ENCODE measurements at places on chromosomes 3 and 15.

GRCh38 chr15:52207191-52207590 lies 16.0 kb upstream of the GNB5 start:
- no peak for DNase-seq

GRCh38 chr3:147119989-147120388 lies 286.4 kb downstream of the ZIC4 start:
- no peak for DNase-seq

DNA sequence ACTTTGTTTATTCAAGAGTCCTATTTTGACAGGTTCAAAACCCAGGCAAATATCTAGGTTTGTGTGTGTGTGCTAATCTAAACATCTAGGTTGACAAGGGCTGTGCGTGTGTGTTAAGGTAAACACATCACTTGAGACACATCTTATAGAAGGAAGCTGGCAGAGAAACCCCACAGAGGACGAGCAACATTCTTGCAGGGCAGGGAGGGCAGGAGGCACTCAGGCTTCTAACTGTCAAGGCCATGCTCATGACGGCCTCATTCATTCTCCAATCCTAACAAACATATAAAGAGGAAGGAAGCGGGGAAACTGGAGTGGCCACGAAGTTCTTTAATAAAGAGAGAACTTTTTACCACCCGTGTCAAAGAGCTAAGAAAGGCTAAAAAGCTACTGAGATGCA lies 43.4 kb downstream of the SLCO2A1 start:
- DNase-seq: no peak

DNA sequence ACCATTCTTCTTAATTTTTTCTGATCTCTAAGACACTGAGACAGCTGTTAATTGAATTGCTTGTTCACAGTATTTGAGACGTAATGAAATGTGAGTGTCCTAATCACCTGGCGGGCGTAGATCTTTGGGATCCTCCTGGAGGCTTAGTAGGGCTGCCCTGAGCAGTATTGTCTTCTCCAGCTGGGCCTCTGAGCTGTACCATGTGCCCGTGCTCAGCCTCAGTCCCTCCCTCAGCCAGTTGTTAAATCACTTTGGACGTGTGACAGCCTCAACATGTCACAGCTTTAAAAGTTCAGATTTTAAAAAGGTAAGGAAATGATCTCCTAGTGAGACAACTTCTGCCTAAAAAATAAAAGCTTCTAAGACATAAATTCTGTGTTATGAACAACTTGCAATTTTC lies 35.5 kb downstream of the IGF1R start:
- DNase-seq: no peak

DNA sequence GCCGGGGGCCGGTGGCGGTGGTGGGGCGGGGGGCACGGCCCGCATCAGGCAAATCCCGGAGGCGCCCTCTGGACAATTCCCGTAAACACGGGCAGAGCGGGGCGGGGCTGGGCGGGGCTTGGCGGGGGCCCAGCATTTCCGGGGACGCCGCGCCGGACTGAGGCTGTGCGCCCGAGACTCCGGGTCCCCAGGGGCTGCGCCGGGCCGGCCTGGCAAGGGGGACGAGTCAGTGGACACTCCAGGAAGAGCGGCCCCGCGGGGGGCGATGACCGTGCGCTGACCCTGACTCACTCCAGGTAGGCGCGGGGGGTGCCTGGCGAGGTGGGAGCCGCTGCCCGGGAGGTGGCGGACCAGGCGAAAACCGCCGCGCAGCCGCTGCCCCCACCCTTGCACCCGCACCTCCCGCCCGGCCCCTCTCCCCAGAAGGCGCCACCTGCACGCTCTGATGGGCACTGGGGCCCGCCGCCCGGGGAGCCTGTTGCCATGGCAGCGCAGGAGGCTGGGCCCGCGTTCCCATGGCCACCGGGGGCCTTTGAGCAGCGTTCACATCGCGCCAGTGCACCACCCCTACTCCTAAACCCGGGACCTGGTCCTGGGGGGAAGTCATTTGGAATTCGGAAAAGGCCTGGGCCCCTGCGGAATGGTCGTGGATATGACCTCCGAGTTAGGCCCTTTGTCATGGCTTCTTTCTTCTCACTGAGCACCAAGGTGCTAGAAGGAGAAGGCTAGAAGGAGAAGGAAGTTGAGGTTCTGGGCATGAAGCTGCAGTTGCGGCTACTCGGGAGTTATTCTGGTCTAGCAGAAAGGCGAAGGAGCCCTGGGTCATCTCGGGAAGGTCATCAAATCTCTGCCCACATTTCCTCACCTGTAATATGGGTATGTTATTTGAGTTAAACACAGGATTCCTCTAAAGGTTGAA lies 16.1 kb upstream of the SEMA4B start:
- DNase-seq: peak; percentile 32

GRCh38 chr3:2653706-2654105 lies 456.5 kb downstream of the IL5RA start:
- no peak for DNase-seq

DNA sequence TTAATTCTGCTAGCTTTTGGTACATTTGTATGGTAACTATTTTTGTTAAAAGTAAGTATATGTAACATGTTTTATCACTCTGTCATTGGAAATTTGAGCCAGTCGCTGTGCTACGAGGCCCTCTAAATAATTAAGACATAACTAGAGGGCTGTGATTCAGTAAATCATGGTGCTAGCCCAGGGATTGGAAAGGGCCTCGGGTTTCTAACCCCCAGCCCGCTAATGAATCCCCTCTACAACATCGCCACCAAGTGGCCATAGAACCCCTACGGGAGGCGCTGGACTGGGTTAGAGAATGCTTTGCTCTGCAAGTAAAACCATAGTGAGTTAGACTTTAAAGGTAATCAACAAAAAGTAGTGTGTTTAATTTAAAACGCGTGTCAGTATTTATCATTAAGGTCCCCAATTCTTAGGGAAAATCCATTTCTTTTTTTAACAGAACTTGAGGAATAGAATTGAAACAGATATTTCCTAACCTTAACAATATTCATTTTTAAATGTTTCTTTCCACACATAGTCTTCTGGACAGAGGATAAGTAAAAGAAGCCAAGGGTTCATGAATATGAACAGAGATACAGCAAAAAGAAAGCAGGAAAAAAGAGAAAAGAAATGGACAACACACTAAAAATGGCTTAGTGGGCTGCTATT lies 744.7 kb downstream of the EPHA3 start:
- peak; percentile 48 for DNase-seq

DNA sequence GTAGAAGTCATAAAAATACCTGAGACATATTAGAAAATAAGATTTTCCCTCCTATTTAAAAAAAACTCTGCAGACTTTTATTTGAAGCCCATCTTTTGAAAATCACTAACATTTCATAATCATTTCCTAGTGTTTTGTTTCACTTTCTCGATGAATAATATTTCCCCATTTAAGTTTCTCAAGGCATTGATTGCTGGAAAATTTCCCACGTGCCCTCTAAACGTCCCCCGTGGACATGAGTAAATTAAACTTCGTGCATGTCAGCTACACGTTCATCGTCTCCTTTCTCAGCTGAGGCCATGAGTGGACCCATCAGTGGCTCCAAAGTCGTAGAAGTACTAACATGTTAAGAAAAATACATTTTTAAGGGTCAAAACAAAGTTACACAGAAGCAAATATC lies 2.0 kb upstream of the TM2D3 start:
- no peak for DNase-seq

- no peak for DNase-seq
These were observed 139.3 kb downstream of the ADAMTS17 start for GRCh38 chr15:100202309-100202960.

- no peak for DNase-seq
These were observed 43.1 kb upstream of the HES1 start for GRCh38 chr3:194092881-194093301.

GRCh38 chr3:113255100-113255853 lies 43.9 kb downstream of the BOC start:
- no peak for DNase-seq

GRCh38 chr3:111662907-111663306 lies 67.8 kb upstream of the ZBED2 start:
- no peak for DNase-seq

DNA sequence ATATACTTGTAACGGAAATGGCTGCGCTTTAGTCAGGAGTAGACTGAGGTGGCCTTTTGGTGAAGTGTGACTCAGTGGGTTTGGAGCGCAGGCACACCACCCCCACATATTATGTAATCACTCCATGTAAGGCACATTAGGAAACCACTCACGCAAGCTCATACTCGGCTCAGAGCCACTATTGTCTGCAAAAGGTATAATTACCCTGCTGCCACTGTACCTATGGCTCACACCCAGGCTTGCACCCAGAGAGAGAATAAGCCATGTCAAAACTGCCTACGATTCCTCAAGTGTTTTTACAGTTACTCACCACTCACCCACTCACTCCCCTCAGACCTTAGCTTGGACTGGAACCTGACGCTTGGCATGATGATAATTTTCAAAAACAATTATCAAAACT lies 611.9 kb upstream of the CCDC54 start:
- no peak for DNase-seq

- no peak for DNase-seq
These were observed 159.2 kb downstream of the XXYLT1 start for GRCh38 chr3:195111766-195112165.

GRCh38 chr3:120646771-120647432 lies 35.1 kb downstream of the HGD start:
- DNase-seq: no peak

- DNase-seq: no peak
These were observed 197.6 kb downstream of the MINAR1 start for GRCh38 chr15:79629687-79630086.

GRCh38 chr15:48584090-48584811 lies 61.3 kb downstream of the FBN1 start:
- no peak for DNase-seq

DNA sequence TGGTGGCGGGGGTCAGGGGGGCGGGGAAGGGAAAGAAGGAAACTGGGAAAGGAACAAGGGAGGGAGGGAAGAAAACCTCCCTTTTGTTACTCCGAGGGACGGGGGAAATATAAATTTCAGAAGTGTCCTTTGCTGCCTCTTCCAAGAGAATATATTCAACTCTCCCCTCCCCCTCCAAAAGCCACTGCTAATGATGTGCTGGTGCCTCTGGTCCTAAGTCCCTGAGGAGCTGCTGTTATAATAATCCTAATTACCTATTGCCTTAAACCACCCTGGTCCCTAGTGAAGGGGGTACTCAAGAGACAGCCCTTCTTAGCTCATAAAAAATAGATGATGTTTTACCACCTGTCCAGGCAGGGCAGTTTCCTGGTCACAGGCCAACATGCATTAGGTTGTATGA lies 118.3 kb upstream of the TRIM42 start:
- no peak for DNase-seq

GRCh38 chr3:25889525-25889917 lies 99.6 kb downstream of the OXSM start:
- no peak for DNase-seq

- no peak for DNase-seq
These were observed 261.5 kb upstream of the TPM1 start for GRCh38 chr15:62781081-62781497.
